Activated T-cell treated with anti-CD3 and anti-CD28 coated beads for 4 hours (primary cell): ENCODE measurements at places on chromosomes 1 and 21.

- no peak for DNase-seq
Measured at GRCh38 chr1:14921057-14921456, 232.5 kb upstream of the TMEM51 start.

GRCh38 chr21:34565238-34565637, 49.7 kb downstream of the RCAN1 start:
- no peak for DNase-seq

- no peak for DNase-seq
Measured at GRCh38 chr1:22646384-22646783, 3.0 kb downstream of the C1QC start.

DNA sequence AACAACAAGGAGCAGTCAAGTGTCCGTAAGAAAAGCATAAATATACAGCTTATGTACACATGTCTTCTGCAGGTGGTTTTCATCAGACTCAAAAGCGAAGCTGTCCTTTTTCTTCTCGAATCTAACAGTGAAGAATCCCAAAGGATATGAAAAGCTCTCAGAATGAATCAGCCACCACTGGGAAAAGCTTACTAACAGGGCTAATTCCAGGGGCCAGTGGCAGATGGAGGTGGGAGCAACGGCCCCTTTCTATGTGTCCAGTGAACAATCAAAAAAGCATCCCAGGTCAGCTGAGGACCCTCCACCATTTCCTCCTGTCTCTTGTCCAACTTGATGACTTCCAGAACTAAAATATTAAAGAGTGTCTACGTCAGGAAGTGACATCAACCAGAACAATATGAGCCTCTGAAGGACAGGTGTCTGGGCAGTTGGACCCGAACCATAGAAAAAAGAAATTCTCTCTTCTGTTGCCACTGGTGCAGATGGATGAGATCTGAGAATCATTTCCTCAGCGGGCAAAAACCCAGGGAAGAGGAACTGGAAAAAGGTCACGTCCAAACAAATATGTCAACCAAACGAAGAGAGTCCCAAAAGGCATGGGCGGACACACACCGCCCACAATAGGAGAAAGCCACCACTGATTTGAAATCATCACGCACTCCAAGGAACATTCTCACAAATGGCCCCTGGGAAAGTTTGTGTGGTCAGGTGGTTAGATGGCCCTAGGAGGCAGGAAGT, 70.4 kb upstream of the TIAM1 start:
- no peak for DNase-seq

GRCh38 chr1:183129921-183130690, 56.0 kb upstream of the LAMC2 start:
- no peak for DNase-seq

DNA sequence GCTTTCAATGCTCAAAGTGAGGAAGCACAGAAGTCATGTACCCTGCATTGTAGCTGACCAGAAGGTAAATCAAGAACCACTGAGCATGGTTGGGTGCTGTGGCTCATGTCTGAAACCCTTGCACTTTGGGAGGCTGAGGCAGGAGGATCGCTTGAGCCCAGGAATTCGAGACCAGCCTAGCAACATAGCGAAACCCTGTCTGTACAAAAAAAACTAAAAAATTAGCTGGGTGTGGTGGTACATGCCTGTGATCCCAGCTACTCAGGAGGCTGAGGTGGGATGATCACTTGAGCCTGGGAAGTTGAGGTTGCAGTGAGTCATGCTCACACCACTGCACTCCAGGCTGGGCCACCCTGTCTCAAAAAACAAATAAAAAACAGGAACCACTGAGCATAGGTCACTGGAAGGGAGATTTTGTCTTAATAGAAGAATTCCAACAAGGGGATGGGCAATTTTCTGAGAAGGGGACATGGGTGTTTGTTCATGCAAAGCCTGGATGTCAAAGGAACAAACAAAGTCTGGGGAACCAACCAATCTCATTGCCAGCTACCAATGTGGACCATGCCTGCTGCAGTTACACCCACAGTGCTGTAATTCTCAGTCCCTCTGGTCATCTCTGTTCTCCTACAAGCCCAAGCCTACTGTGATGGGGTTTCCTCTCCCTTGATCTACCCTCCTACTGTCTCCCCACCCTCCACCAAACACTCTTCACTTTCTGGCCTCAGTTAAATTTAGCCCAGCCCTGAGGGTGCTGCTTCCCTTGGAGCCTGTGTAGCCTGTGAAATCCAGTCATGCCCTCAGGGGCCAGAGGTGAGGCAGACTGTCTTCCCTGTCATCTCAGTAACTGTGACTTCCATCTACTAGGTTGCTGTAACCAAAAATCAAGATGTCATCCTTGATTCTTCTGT, 47.9 kb downstream of the ELF3 start:
- no peak for DNase-seq

DNA sequence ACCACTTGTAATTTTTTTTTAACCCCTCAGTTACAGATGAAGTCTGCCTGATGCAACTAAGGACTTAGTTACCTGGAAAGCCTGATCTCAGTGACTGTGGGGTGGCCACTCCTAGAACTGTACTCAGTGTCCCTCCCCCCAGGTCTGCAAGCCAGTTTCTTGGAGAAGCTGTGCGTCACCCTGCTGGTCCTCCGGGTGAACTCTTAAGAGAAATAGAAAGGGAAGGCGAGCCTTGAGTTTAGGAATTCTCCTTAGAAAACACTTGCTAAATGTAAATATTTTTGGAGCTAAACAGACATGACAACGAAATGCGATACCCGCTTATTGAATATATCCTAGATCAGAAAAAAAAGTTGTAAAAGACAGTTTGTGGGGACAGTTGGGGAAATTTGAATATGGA, 730 bp downstream of the SLC16A4 start:
- no peak for DNase-seq

- DNase-seq: no peak
Measured at GRCh38 chr1:13754510-13755103, 54.6 kb downstream of the PRDM2 start.

DNA sequence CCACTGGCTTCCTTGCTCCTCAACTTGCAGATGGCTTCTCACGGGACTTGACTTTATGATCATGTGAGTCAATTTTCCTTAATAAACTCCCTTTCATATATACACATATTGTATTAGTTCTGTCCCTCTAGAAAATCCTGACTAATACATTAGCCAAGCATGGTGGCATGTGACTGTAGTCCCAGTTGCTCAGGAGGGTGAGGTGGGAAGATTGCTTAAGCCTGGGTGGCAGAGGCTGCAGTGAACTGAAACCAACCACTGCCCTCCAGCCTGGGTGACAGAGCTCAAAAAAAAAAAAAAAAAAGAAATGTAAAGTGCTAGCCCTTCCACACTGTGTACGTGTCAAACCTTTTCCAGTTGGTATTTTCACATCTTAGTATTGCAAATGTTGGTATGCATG, 857.0 kb downstream of the LTN1 start:
- no peak for DNase-seq

DNA sequence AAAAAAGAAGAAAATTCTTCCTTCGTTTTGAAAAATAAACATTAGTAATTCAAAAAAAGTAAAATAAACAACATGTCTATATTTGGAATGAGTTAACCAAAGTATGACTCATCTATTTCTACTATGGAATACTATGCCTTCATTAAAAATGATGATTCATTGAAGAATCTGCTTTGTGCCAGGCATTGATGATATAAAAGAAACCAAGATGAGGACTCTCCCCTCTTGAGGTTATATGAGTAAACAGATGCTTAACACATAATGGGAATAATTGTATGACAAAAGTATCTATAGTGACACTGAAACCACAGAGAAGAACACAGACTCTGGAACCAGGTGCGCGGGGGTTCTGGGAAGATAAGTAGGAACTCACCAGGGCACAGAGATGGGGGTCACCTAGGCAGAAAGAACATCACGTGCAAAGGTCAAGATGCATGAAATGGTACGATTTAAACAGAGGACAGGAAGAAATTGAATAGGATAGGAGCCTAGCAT, 18.8 kb downstream of the ELF3 start:
- no peak for DNase-seq

DNA sequence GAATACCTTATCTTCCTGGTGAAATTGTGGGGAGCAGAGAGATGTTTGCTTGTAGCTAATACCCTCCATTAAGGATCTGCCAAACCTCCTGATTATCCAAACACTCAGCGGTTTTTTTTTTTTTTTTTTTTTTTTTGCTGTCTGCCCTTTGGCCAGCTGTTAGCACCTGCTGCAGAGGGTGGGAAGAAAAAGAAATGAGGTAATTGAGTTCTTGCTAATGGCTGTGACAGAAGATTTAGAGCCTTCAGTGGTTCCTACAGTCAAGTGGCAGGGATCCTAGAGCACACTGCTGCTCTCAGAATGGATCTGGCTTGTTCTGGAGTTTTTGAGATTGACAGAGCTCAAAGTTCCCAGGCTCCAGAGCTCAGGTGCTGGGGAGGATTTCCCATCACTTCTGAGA, 342.5 kb downstream of the DISC1 start:
- DNase-seq: no peak
